Fibroblast of villous mesenchyme (primary cell): ENCODE measurements at places on chromosomes 1 and 21. TPM values are rescaled to one million over a fixed set of nuclear protein-coding genes. Genes with fewer than 3 reads are reported as not detected.

ALG14 gene
- 4.7 and 6.4 TPM in 2 replicates for total RNA-seq

SSBP3 gene
- 14.8 and 15.1 TPM in 2 replicates for total RNA-seq

FABP3 gene
- total RNA-seq = 54.8 and 89.9 TPM in 2 replicates

HES5 gene
- under 0.01 TPM in 1 of 2 replicates, not detected in the other for total RNA-seq

FCRLB gene
- 2.9 and 4.3 TPM in 2 replicates for total RNA-seq

FCER1A gene
- total RNA-seq = not detected in 2 replicates

HCRTR1 gene
- under 0.01 TPM in 2 replicates for total RNA-seq

TP73 gene
- total RNA-seq = not detected in 2 replicates

SLAMF9 gene
- total RNA-seq = not detected in 2 replicates

FCER1G gene
- total RNA-seq = 0.43 TPM in 1 of 2 replicates, not detected in the other

SLAMF1 gene
- total RNA-seq = not detected in 2 replicates

KRTAP19-3 gene
- not detected in 2 replicates for total RNA-seq

GPR52 gene
- 1.9 and 2.6 TPM in 2 replicates for total RNA-seq

NTNG1 gene
- 2.9 and 9.1 TPM in 2 replicates for total RNA-seq

PCAT6 gene
- total RNA-seq = 0.64 TPM in 1 of 2 replicates, not detected in the other

CNKSR1 gene
- 0.32 TPM in 1 of 2 replicates, not detected in the other for total RNA-seq

RPTN gene
- not detected in 2 replicates for total RNA-seq

ZBTB8OS gene
- total RNA-seq = 34.5 and 44.5 TPM in 2 replicates

LINGO4 gene
- total RNA-seq = not detected in 2 replicates

GSTM5 gene
- total RNA-seq = 5.8 and 9.1 TPM in 2 replicates

AGMAT gene
- total RNA-seq = 2.3 and 2.6 TPM in 2 replicates

ANKRD34A gene
- 1.3 and 1.6 TPM in 2 replicates for total RNA-seq

MPL gene
- total RNA-seq = not detected in 2 replicates

FCRLA gene
- total RNA-seq = 0.64 and 0.86 TPM in 2 replicates

CFHR2 gene
- total RNA-seq = not detected in 2 replicates

MCOLN2 gene
- total RNA-seq = 1.3 and 1.7 TPM in 2 replicates

NFIA gene
- 4.8 and 10.4 TPM in 2 replicates for total RNA-seq

EDN2 gene
- 0.32 TPM in 1 of 2 replicates, not detected in the other for total RNA-seq

ADCY10 gene
- total RNA-seq = under 0.01 TPM in 1 of 2 replicates, not detected in the other

OR10J1 gene
- total RNA-seq = not detected in 2 replicates

HFM1 gene
- under 0.01 TPM in 2 replicates for total RNA-seq

KMO gene
- total RNA-seq = under 0.01 TPM in 1 of 2 replicates, not detected in the other

FBLIM1 gene
- 188 and 255 TPM in 2 replicates for total RNA-seq

TRIM67 gene
- not detected in 2 replicates for total RNA-seq

OPTC gene
- total RNA-seq = not detected in 2 replicates

FYB2 gene
- not detected in 2 replicates for total RNA-seq

C8A gene
- total RNA-seq = not detected in 2 replicates

B4GALT2 gene
- 57.4 and 91.5 TPM in 2 replicates for total RNA-seq

SLC16A4 gene
- 73.4 and 241 TPM in 2 replicates for total RNA-seq

CD247 gene
- not detected in 2 replicates for total RNA-seq

PCP4L1 gene
- under 0.01 TPM in 1 of 2 replicates, not detected in the other for total RNA-seq

TBX15 gene
- under 0.01 TPM in 2 replicates for total RNA-seq

CFHR3 gene
- total RNA-seq = not detected in 2 replicates

BRINP3 gene
- not detected in 2 replicates for total RNA-seq

SIPA1L2 gene
- 5.6 and 6.1 TPM in 2 replicates for total RNA-seq

REN gene
- total RNA-seq = 4.3 and 8.7 TPM in 2 replicates

WDR64 gene
- not detected in 2 replicates for total RNA-seq
